Mesothelial cell of epicardium (in vitro differentiated cells): ENCODE measurements at places on chromosomes 11 and 22. TPM values are rescaled to one million over a fixed set of nuclear protein-coding genes. Genes with fewer than 3 reads are reported as not detected.

The TENM4 gene
- total RNA-seq, result 177 to 187 TPM (median 181 TPM) in 3 replicates

The TBC1D10A gene
- total RNA-seq, result 12.8 to 15.1 TPM (median 13.7 TPM) in 3 replicates

The HMBS gene
- 28.0 to 29.1 TPM (median 28.1 TPM) in 3 replicates for total RNA-seq

The CENPM gene
- total RNA-seq, result 12.5 to 14.9 TPM (median 13.3 TPM) in 3 replicates

The HBG1 gene
- total RNA-seq, result not detected in 3 replicates

The PNPLA3 gene
- total RNA-seq, result 5.7 to 6.2 TPM (median 6.1 TPM) in 3 replicates

The BTBD18 gene
- total RNA-seq, result not detected in 3 replicates

The MS4A7 gene
- not detected in 3 replicates for total RNA-seq

The SYNGR1 gene
- total RNA-seq, result 37.4 to 38.9 TPM (median 38.9 TPM) in 3 replicates

The MCHR1 gene
- 2.5 to 3.5 TPM (median 3.2 TPM) in 3 replicates for total RNA-seq

DNA sequence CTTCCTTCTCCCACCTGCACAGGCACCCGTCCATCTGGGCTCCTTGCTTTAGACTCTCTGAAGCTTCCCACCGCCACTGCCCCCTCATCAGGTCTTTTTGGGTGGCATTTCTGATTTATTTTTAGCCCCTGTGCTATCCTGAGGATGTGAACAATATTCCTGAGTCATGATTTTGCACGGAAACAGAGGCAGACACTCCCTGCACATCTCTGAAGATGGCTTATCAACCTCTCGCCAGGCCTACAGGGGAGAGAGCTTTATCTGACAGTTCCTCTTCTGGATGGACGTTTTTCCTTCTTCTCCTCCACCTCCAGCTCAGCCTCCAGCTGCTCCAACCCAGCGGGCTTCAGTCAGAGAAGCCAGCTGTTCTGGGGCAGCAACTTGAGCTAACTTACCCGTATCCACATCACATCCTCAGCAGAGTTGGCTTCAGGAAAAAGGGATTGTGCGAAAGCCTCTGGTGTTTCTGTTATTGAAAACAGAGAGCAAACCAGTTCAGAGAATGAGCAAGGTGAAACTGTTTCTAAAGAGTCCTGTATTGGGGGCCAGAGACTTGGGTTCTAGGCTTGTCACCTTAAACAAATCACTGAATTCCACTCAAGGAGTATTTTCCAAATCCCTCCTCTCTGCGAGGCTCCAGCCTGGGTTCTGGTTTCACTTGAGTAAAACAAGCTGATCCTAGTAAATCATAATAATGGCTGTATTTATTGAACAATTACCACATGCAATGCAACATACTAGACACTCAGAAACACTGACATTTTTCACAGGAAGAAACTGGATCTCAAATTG is 33.1 kb upstream of the ETS1 start:
- no peak for DNase-seq

DNA sequence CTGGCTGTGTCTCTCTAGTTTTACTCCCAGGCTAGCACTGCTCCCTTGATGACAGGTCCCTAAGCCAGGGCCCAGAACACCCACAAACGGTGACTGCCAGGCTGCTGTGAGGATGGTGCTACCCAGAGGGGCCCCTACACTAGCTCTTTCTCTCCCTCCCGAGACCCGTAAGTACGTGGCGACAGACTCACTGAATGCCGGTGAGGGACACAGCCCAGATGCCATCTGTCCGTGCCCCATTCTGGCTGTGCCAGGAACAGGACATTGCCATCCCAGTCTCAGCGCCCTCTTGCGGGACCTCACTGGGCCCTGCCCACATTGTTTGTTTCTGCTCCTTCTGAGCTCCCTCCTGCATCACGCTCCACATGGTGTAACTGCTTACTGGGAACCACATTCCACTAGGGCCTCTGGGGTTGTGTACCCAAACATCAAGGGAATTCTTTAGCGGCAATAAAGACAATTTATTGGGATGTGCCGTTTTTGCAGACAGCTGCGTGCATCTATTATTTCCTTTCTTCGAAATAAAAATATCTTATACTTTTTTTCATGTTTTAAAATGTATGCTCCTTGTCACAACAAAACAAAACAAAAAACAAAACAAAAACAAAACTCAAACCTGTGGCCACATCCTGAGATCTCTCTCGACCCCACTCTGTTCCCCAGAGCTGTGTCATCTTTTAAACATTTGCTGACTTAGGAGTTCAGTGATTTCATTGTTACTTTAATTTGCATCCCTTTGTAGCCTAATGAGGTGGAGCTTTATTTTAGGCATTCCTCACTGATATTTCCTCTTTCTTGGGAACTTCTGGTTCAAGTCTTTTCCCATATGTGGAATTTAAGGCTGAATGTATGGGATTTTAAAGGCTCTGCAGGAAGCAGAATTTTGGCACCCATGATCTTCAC is 4.4 kb upstream of the TPCN2 start:
- DNase-seq, result no peak

DNA sequence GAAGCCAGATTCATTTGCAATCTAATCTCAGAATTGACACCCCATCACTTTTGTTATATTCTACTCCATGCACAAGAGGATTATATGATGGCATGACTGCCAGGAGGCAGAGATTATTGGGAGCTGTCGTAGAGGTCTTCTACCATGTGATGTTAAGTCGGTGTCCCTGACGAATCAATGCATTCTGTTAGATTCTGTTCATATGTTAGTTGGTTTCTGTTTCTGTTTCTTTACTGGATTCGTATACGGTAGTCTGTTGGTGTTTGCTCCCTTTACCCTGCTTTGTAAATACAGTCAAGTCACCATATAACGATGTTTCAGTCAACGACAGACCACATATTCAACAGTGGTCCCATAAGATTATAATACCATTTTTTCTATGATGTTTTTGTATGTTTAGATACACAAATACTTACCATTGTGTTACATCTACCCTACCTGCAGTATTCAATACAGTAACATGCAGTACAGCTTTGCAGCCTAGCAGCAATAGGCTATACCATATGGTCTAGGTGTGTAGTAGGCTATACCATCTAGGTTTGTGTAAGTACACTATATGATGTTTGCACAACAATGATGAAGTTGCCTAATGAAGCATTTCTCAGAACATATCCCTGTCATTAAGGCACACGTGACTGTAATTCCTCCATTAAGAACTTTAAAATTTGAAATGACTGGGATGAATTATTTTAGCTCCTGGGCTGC is 22.8 kb upstream of the RASSF10 start:
- no peak for DNase-seq

- no peak for DNase-seq
Measured at GRCh38 chr11:125842321-125842948, 9.3 kb downstream of the PATE4 start.

GRCh38 chr11:12137005-12137690 is 26.8 kb downstream of the MICAL2 start:
- DNase-seq, result no peak

- DNase-seq, result no peak
Measured at GRCh38 chr22:45843986-45844385, 133.0 kb downstream of the WNT7B start.

DNA sequence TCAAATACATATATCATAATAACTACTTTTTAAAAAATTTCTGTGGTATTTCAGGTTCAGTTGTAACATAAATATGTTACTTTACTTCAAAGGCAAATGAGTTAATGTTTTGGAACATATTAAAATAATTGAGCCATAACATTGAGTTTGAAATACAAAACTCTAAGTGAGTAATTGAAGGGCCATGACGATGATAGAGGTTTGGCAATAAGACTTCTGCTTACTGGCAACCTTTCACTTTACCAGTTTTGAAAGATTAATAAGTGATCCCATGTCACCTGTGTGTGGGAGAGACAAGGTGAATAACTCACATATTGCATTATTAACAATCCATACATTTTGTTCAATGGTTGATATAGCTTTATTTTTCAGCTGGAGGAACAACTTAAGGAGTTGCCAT is 144.4 kb downstream of the GRIA4 start:
- DNase-seq, result no peak

DNA sequence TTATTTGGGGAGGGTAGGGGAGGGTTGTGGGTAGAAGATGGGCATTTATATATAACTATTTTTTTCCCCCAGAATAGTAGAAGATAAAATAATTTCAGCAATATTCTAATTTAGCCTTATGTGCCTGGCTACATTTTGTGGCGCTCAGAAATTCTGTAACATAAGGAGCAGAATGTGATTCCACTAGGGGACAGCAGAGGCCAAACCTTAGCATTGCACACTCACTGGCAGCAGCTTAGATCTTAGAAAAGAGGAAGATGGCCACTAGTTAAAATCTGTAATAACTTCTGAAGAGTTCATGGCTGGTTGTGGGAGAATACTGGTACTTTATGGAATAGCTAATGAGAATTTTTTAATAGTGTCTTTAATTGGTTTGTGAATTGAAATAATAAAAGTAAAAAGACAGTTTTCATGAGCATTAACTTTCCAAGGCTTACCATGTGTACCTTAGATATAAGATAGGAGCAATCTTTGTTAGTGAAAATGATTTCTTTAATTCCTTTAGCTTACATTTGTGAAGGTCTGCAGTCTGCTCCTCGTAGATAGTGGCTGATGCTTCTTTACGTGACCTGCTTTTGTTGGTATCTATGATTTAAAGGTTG is 33.1 kb downstream of the DDX10 start:
- DNase-seq, result no peak

DNA sequence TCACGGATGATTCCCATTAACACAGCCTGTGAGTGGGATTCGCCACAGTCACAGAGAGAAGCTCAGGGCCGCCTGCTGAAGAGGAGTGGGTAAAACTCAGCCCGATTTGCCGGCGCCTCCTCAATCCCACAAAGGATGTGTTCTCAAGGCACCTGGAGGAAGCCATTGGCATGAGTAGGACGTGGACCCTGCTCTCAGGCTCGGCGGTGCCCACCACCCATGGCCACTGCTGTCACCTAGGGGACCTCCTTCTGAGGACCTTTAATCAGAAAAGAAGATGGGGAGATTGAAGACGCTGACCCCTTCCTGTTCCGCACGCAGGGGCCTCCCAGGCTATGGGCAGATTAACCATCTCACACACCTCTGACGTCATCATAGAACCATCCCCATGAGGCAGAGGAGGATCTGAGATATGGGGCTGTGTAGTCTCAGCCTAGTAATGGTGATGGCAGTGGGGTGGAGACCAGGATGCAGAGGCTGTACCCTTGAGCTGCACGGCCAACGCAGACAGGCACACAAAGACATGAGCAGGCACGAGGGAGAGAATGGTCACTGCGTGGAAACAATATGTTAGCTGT is 571.8 kb downstream of the BRD1 start:
- no peak for DNase-seq

DNA sequence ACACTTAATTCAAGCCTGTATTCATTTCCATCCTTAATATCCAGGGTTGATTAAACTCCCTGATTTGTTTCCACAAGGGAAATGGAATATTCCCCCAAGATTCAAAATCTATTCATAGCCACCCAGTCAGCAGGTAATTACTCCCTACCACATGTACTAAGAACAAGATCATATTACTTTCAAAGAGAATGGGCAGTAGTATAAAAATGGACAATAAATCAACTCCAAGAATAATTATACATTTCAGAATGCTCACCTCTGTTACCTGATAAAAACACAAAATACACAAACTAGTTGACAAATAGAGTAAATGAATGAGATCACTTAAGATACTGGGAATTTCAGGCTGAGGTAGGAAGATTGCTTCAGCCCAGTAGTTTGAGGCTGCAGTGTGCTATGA is 8.5 kb upstream of the FEZ1 start:
- no peak for DNase-seq

DNA sequence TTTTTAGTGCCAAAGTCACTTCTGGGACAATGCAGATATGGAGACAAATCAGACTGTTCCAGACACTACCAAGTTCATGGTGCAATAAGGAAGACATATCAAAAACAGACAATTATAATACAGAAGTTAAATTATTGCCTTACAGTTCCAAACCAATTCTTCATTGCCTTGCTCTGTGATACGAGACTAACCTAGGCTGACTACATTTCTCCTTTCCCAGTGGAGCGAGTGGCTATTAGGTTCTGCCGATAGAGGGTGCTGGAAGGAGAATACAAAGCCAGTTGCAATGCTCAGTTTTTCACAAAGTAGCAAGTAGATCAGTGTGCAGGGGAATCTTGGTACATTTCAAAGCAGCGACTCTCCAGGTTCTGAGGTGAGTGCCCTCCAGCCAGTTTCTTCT is 67.8 kb downstream of the FAM168A start:
- DNase-seq, result no peak

DNA sequence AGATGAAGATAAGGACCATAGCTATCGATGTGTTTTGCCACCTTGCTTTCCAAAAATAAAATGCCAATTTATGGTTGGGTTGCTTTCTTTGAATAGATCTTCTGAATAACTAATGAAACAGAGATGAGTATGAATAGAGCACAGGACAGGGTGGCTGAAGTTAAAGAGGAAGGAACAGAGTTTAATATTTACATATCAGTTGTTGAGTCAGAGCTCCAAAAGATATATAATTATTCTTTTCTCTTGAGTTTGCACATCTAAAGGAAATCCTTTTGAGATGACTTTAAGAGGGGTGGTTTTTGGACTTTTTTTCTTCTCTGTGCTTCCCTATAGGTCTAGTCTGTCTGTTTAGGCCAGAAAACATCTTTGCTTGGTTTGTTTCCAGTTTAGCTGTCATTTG is 115.2 kb downstream of the DDX10 start:
- DNase-seq, result no peak

DNA sequence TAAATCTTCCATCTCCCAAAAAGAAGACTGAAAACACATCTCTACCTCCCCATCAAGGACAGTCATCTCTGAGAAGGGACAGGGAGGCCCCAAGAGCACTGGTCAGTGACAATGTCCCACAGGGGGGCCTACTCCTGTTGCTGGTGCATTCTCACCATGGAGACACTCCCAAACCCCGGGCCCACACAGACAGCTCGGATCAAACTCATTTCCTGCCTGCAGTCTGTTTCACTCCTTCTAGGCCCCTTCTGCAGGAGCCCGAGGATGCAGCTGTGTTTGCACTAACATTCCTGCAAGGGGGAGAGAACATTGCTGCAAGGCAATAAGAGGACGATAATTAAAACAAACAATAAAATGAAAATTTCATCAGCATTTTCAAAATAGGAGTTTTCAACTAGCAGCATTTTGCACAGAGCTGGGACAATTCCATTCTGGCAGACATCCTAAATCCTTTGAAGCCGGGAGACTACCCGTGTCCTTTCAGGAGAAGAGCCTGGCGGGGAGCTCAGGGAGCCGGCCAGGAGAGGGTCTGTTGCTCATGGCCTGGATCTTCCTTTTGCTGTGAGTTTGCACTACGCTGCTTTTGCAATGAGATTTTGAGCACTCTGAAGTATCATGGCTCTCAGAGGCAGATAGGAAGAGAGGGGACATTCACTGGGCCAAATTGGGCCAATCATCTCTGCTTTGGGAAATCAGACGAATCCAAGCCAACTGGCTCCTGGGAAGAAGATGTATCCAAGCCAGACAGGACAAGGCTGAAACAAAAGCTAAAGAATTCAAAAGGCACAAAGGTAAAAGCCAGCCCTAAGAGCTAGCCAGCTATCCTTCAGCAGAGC is 33.2 kb downstream of the SPATA19 start:
- DNase-seq, result no peak

- DNase-seq, result no peak
Measured at GRCh38 chr11:100563541-100564280, 123.4 kb upstream of the ARHGAP42 start.

- no peak for DNase-seq
Measured at GRCh38 chr22:50046481-50047245, 11.4 kb downstream of the TTLL8 start.

DNA sequence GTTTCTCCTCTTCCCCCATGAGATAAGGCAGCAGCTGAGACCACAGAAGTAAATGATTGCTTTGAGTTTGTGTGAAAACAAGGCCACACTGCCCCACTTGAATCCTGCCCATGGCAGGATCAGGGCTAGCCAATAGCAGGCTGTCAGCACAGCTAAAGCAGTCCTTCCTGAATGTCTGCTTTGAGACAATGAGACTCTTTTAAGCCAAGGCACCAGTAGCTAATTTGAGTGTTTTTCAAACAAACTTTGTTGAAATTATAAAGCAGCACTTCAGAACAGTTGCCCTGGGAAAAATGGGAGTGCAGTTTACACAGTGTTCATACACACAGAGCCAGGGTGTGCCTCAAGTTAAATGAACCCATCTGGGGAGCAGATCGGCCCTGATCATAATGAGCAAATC is 103.5 kb upstream of the OR5AK2 start:
- DNase-seq, result no peak
